ENCODE measurements at places on chromosomes 5 and 9. TPM values are rescaled to one million over a fixed set of nuclear protein-coding genes. Genes with fewer than 3 reads are reported as not detected.

The NRARP gene
- 8.9 TPM for total RNA-seq

The SRA1 gene
- total RNA-seq = 24.5 TPM

The PFN3 gene
- not detected for total RNA-seq

The CDH9 gene
- total RNA-seq = not detected

The PPP1R26 gene
- total RNA-seq = 0.52 TPM

The PLAC8L1 gene
- total RNA-seq = 1.7 TPM

The PPP3R2 gene
- total RNA-seq = not detected

The RANBP3L gene
- not detected for total RNA-seq

The SPRY4 gene
- total RNA-seq = not detected

The SPINK6 gene
- not detected for total RNA-seq

The CACFD1 gene
- 19.2 TPM for total RNA-seq

The SH3GL2 gene
- not detected for total RNA-seq

The LHX3 gene
- 0.15 TPM for total RNA-seq

The SCGB3A2 gene
- total RNA-seq = not detected

The STKLD1 gene
- 1.4 TPM for total RNA-seq
